ENCODE measurements at places on chromosomes 16 and 17.

- DNase-seq, result no peak
These were observed 184.6 kb downstream of the TMEM132E start for GRCh38 chr17:34763728-34764665.

DNA sequence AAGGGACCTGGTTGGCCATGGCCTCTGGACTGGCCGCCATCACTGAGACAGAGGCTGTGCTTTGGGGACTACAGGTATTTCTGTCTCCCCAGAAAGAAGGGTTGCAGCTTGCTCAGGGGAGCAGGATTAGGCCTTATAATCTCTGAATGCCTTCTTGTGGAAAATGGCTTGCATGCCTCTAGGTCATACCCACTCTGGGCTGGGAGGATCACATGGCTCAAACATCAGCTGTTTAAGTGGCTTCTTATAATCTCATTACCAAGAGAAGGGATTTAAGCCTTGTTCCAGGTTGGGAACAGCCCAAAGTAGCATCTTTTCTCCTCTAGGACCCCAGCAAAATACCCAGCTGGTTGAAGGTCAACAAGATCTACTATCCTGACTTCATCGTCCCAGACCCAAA lies 19.1 kb downstream of the LIG3 start:
- DNase-seq, result no peak

DNA sequence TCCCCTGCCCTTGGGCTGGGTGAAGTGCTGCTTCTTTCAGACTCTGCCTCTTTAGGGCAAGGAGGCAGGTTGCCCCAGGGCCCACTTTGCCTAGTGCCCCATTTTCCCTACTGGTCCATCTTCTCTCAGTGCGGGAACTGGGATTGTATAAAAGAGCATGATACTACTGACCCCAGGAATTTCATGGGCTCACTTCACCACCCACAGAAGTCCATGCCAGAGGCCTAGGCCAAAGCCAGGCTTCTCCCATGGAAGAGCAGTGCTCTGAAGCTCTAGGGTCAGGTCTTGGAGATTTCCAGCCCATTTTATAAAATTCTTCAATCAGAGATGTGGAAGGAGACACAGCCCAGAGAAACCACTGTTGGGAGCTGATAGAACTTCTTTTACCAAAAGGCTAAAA lies 5.7 kb downstream of the CACNG1 start:
- DNase-seq, result no peak

DNA sequence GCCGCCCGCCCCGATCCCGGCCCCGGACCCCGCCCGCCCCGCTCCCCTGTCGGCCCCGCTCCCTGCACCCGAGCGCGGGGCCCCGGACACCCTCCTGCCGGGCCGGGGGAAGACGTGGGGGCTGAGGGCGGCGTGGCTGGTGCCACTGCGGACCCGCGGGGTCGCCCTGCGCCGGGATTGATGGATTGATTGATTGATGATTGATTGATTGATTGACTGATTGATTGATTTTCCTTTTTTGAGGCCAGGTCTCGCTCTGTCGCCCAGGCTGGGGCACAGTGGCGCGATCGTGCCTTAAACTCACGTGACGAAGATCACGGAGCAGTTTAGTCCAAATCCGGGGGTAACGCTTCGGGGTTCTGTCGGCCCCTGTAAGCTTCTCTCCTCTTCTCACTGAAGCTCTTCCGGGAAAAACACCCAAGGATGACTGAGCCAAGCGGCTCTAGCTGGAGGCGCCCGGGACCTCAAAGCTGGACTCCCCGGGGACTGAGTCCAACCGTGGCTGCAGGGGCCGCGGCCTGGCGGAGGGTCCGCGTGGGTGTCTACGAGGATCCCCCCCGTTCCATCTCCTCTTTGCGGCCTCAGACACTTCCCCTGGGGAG lies 40.2 kb upstream of the BHLHA9 start:
- no peak for DNase-seq

DNA sequence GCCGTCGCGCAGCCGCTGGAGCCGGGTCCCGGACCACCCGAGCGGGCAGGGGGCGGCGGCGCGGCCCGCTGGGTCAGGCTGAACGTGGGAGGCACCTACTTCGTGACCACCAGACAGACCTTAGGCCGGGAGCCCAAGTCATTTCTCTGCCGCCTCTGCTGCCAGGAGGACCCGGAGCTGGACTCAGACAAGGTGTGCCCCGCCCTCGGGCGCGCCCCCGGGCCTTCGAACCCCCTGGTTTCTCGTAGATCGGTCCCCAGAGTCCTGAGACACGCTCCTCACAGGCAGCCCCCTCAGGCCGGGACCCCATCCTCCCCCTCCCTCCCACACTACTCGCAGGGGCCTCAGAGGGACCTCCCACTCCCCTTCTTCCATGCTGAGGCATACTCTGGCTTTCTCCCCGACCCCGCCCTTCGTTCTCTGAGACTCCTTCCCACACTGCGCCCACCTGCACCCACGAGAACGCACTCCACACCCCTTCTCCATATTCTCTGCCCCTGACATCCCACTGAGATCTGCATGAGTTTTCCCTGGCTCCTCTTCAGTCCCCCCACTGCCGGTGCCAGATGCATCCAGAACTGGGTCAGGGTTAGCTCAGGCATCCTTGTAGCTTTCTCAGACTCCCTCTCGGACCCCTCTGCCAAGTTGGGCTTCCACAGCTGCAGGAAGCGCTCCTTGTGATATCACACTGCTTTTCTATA lies 523 bp downstream of the KCTD2 start:
- no peak for DNase-seq

GRCh38 chr16:81041696-81042095 lies 6.1 kb downstream of the ATMIN start:
- DNase-seq, result no peak

GRCh38 chr16:66159987-66160386 lies 206.5 kb upstream of the CDH5 start:
- no peak for DNase-seq

DNA sequence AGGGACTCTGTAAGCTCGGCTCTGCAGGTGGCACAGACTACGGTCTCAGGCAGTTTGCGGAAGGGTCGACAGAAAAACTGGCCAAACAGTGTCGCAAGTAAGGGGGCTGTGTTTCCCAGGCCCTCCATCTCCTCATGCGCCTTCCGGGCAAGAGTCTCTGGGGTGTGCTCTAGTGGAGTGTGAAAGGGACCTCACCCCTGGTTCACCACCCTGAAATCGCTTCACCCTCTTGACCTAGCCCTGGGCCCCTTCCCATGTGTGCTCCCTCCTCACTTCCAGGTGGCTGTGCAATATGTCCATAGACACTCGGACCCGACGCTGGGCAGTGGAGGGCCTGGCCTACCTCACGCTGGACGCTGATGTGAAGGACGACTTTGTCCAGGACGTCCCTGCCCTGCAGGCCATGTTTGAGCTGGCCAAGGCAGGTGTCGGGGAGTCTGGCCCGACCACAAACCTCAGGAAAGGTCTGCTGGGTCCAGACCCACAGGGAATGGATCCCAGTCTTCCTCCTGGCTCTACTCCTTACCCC lies 22.3 kb downstream of the UNC45B start:
- no peak for DNase-seq
